ENCODE measurements at places on chromosomes 1 and 21.

DNA sequence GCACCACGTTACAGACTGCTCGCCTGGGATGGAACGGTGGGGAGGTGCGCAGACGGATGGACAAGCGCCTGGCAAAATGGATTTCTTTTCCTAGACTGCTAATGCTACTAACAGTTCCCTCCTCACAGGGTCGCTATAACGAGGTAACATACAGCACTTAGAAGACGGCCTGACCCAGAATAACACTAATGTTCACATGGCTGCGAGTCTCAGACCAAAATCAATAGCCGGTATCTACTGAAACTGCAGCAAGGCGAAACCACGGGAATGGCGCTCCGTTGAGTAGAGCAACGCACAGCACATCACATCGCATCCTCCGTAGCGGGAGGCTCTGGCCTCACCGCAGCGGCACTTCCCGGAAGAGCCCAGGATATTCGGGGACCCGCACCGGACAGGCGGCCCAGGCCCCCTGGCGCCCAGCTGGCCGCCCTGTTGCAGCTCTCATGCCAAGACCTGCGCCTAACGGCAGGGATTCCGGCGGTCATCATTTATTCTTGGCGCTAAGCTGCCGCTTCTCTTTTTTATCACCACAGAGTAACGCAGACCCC, 46.6 kb downstream of the VPS26C start:
- peak; percentile 69 for DNase-seq

DNA sequence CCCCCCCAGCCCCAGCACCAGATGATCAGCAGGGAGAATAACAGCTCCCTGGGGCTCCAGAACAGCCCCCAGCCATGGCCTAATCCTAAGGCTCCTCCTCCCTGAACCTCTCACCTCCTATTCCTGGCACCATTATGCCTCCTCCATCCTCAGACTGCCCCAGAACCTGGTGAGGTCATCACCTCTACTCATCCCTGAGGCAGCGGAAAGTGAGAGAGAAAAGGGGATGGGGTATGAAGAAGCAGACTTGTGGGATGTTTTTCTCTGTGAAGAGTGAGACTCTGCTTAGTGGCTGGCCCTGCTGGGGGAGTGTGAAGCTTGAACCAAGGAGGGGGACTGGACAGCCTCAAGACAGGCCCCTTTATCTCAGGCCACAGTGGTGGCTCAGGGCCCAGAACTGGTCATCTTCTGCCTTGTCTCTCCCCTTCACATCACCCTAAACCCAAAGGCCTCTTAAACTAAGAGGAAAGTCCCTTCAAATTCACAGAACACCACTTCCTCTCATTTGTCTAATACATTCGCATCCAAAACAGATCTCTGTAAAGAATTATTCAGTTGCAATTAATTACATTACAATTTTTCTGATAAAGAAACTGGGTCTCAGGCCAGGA, 2.2 kb upstream of the PPM1J start:
- DNase-seq: no peak

DNA sequence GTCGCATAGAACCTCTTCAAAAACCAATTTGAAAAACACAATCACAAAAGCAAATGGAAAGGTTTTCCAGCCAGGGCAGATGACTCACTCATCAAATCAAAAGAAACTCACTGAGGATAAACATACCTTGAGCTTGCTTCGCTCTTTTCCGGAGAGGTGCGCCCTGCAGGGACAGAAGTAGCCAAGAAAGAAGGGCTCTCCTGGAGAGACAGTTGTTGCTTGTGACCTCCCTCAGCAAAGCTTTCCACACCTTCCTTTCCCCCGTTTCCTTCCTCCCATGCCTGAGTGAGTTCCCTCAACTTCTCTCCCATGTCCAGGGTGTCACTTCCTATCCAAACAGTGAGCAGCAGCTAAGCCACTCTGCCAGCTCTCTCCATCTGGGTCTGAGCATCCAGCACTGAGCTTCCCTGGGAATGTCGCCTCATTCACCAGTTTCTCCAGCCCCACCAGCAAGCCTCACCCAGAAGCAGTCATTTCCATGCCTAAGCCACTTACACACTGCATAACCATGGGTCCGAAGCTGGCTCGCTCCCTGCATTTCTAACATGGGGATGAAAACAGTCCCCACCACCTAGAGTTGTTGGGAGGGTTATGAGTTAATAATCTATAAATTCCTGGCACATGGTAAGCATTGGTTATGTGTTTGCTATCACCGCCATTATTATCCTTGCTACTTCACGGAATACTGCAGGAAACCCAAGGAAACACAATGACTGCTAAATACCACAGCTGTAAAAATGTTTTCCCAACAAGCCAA, 75.0 kb downstream of the PTPN14 start:
- no peak for DNase-seq

DNA sequence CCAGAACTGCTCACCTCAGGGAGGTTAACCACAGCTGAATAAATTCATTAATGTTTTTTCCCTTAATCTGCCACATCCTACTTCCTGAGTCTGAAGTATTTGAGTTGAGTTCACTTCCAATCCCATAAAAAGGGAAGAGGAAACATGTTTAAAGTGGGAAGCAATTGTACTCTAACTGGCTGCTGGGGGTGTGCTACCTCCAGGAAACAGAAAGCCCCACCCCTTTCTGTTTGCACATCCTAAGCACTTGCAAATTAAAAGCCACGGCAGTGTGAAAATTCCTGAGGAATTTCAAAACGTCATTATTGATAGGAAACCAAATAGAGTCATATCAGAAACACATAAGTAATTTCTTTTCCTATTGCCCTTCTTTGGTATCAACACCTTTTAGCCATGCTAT, 307.0 kb upstream of the NR5A2 start:
- no peak for DNase-seq

DNA sequence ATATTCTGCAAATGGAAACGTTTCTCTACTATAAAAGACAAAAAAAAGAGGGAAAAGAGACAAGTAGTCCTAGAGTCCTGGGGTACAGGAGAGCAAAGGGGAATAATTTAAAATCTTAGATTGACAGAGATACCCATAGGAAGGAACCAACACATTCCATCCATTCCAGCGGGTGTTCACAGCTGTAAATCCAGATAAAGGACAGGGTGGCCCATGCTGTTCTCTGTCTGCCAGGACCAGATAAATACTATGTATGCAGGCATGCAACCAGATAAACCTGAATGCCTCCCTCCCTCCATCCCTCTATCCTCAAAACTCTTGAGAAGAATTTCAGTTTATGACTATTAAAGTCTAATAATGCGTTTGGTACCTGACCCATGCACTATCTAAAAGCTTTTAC, 131.8 kb downstream of the PTPN14 start:
- no peak for DNase-seq

GRCh38 chr21:17688912-17689874, 76.5 kb upstream of the BTG3 start:
- no peak for DNase-seq

DNA sequence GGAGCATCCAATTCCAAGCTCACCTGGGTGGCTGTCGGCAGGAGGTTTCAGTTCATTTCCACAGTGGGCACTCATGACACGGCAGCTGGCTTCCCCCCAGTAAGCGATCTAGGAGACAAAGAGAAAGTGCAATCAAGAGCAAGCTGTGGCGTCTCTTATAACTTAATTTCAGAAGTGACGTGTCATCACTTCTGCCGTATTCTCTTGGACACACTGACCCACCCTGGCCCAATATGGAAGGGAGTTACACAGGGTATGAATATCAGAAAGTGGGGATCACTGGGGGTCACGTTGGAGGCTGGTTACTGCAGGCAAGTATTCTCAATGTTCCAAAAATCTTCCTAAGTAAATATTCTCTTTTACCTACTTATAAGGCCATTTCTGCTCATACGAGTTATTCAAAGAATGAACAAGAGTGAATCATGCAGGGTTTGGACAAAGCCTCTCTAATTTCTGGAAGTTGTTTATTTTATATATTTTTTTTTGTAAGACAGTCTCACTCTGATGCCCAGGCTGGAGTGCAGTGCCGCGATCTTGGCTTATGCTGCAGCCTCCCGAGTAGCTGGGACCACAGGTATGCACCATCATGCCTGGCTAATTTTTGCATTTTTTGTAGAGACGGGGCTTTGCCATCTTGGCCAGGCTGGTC, 46.5 kb upstream of the GREM2 start:
- no peak for DNase-seq

GRCh38 chr1:18340158-18340764, 140.5 kb upstream of the KLHDC7A start:
- DNase-seq: no peak

Measured in MV-4-11 (cell line).